ENCODE measurements at places on chromosomes 3 and 15. TPM values are rescaled to one million over a fixed set of nuclear protein-coding genes. Genes with fewer than 3 reads are reported as not detected.

DNA sequence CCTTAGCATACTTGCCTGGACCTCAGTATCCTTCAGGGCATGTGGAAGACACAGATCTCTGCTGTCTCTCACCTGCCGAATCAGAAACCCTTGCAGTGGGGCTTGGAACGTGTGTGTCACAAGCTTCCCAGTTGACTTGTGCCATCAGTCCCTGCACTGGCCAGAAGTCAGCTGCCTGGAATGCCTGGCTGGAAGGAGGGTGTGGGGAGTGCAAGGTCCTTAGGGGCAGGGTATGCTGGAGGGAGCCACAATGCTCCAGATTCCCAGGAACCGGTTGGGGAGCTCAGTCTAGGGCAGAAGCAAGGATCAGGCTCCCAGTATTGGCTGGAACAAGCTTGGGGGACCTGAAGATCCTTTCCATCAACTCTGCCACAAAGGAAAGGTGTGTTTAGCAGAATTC is 27.1 kb downstream of the SPSB4 start:
- no peaks in the 10 kb centered on the region for H3K36me3 ChIP-seq
- no peaks in the 10 kb centered on the region for H3K4me1 ChIP-seq
- H3K4me3 ChIP-seq, result no peak overlapping the region
- no peak overlapping the region for H3K27ac ChIP-seq
- DNase-seq, result no peak
- no peaks in the 10 kb centered on the region for H3K27me3 ChIP-seq

DNA sequence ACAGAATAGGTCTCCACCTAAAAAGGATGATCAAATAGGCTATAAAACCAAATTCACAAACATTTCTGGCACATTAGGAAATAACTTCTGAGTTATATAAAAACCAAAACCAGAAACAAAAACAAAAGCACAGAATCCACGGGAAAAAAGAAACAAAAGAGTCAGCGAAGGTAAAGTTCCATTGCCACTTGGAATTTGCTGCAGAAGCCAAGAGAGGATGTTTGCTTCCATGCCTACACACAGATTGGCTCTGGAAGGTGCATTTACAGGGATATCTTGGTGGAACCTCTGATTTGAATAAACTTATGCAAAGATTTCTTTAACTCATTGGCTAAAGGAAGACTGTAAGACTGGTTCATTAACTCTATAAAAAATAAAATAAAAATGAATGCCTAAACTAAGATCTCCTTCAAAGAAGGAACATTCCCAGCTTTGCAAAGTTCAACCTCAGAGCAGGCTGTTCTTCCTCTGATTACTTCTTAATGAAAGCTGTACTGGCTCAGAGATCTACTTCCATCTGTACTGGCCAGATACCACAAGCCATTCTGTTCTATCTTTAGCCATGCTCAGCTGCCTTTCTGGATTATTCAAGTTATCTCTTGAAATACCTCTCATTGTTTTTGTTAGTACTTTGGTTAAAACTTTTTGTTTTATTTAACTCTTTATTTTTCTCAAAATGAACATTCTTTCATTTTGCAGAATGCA is 537.5 kb upstream of the CCDC54 start:
- no peaks in the 10 kb centered on the region for H3K27me3 ChIP-seq
- no peak overlapping the region for H3K27ac ChIP-seq
- no peaks in the 10 kb centered on the region for H3K36me3 ChIP-seq
- no peak for DNase-seq
- no peak overlapping the region for H3K4me3 ChIP-seq

DNA sequence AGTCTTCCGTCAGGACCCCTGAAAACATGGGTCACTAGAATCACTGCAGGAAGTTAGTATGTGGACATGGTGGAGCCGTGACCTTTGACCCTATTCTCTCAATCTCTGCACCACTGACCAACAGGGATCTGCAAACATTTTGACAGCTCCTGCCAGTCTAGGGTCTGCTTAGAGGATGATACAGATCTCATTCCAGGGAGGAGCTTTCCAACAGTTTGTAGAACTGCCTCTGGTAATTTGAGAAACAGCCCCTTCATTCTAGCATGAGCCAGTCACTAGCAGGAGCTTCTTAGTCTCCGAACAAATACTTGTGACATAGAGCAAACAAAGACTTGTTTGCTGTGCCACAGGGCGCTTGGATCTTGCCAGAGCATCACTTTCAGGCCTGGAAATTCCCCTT is 270.3 kb upstream of the CFAP20DC start:
- no peaks in the 10 kb centered on the region for H3K36me3 ChIP-seq
- no peaks in the 10 kb centered on the region for H3K27me3 ChIP-seq
- no peak for DNase-seq
- H3K4me1 ChIP-seq, result peaks cover 5% of the 10 kb centered on the region
- no peak overlapping the region for H3K27ac ChIP-seq

DNA sequence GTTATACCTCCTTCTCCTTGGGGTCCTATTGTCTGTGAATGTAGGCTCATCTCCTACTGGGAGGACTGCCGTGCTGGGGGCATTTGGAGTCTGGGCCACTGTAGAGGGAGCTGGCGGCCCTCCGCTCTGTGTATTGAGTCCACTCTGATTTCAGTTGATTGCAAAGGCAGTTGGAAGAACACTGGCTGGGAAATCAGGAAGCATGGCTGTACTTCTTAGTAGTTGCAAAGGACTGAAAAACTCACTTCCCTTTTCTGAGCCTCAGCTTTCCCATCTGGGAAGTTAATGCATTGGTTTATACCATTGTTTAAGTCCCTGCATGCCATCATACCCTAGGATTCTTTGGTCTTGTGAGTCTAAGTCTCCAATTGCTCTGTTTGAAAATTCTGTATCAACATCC is 46.7 kb downstream of the TMED3 start:
- H3K4me3 ChIP-seq, result no peak overlapping the region
- DNase-seq, result no peak
- no peaks in the 10 kb centered on the region for H3K4me1 ChIP-seq
- no peaks in the 10 kb centered on the region for H3K27me3 ChIP-seq
- no peak overlapping the region for H3K27ac ChIP-seq

GRCh38 chr15:35260941-35261340 is 175.8 kb upstream of the NANOGP8 start:
- H3K36me3 ChIP-seq, result no peaks in the 10 kb centered on the region
- no peaks in the 10 kb centered on the region for H3K4me1 ChIP-seq
- H3K27me3 ChIP-seq, result no peaks in the 10 kb centered on the region

- peaks cover 33% of the 10 kb centered on the region for H3K36me3 ChIP-seq
- no peak overlapping the region for H3K4me3 ChIP-seq
- H3K27ac ChIP-seq, result no peak overlapping the region
- peaks cover 13% of the 10 kb centered on the region for H3K4me1 ChIP-seq
- H3K27me3 ChIP-seq, result no peaks in the 10 kb centered on the region
- DNase-seq, result no peak
Observed at GRCh38 chr15:56659197-56659596, 74.1 kb downstream of the ZNF280D start.

DNA sequence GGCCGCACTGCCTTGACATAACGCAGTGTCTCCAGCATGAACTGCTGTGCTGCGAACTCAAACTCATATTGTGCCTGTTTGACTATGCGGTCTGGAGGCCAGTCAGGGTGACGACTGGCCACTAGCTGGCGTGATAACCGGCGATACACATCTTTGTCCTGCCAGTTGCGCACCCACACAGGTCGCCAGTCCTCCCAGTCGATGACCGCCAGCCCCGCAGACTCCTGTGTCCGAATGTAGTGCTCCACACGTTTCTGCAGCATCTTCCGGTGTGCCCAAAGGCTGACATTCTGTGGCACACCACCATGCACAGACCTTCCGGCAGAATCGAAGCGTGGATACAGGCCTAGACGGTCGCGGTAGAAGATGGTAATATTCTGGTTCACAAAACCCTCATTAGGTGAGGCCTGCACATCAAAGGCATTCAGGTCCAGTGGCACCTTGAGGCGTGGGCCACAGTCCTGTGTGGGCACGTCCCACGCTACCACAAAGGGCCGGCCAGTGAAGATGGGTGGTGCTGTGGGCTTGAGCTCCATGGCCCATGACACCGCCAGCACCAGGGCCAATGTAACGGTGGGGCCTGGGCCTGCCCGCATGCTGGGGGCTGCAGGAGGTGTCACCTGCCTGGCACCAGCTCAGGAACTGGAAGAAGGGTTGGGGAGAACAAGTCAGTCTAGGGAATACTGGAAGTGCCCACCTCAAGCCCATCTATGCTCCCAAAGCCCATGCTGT is 2.5 kb downstream of the HYAL2 start:
- H3K27me3 ChIP-seq, result no peaks in the 10 kb centered on the region

- H3K4me3 ChIP-seq, result peak overlapping the region; percentile 78
- H3K4me1 ChIP-seq, result peaks cover 22% of the 10 kb centered on the region
- peak; percentile 88 for DNase-seq
- H3K27ac ChIP-seq, result peak overlapping the region; percentile 88
- no peaks in the 10 kb centered on the region for H3K36me3 ChIP-seq
Observed at GRCh38 chr3:186772701-186773417, 10.5 kb upstream of the EIF4A2 start.

GRCh38 chr3:142337994-142338393 is 109.8 kb downstream of the XRN1 start:
- DNase-seq, result no peak
- H3K27ac ChIP-seq, result no peak overlapping the region
- H3K4me3 ChIP-seq, result no peak overlapping the region
- H3K27me3 ChIP-seq, result no peaks in the 10 kb centered on the region

- peak overlapping the region; percentile 98 for H3K27ac ChIP-seq
- peaks cover 4% of the 10 kb centered on the region for H3K27me3 ChIP-seq
- H3K36me3 ChIP-seq, result peaks cover 39% of the 10 kb centered on the region
- peak; percentile 93 for DNase-seq
- peak overlapping the region; percentile 82 for H3K4me3 ChIP-seq
Observed at GRCh38 chr3:46368569-46368968, 2.2 kb upstream of the CCR5 start.

DNA sequence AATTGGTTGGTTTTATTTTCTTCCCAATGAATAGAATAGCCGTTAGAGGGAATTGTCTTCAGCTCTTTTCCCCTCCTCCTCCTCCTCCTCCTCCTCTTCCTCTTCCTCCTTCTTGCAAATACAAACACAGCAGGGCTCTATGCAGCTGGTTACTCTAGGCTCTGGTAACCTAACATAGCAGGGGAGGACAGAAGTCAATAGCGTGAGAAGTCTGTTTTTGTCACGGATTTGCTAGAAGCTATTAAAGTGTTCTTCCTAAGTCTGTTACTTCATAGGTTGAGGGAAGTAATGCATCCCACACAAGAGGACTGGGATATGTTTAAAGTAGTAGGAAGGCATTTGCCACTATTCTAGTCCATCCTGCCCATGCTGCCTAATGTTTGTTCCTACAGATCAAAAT is 374.7 kb upstream of the TPRG1 start:
- H3K4me1 ChIP-seq, result no peaks in the 10 kb centered on the region
- no peak overlapping the region for H3K27ac ChIP-seq
- peaks cover 1% of the 10 kb centered on the region for H3K36me3 ChIP-seq
- H3K27me3 ChIP-seq, result no peaks in the 10 kb centered on the region
- DNase-seq, result no peak
- H3K4me3 ChIP-seq, result no peak overlapping the region

DNA sequence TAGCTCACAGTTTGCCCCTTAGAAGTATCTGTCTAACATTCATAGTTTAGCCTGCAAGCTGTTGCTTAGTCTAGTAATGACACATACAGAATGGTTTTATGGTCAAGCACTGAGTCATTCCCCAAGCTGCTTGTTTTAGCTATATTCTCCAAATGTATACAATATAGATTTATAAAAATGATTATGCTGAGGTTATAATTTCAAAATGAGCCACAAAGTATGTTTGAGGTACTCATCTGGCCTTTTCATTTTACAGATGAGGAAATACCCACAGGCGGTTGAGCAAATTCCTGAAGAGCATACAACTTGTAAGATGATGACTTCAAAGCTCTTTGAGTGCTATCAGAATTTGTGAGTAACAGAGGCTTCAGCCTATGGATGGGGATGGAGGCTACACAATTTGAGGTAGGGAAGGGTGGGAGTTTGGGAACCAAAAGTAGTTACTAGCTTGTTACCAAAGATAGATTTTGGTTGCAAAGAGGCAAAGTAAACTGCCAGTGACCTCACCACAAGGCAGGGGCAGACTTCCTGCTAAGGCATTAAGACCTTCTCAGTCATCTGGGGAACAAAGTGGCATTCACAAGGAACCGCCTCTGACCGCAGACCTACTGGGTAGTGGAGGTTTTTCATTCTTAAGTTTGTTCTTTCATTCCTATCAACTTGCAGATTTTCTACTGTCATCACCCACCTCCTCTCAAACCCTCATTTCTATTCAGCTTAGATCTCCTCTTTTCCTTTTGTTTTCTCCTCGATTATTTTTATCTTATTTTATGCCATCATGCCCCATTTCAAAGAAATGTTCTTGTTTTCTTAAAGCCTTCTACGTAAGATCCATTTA is 257.2 kb upstream of the NECTIN3 start:
- H3K27ac ChIP-seq, result peak overlapping the region; percentile 82
- peaks cover 26% of the 10 kb centered on the region for H3K4me1 ChIP-seq
- peaks cover 8% of the 10 kb centered on the region for H3K27me3 ChIP-seq
- peaks cover 17% of the 10 kb centered on the region for H3K36me3 ChIP-seq
- peak; percentile 94 for DNase-seq

DNA sequence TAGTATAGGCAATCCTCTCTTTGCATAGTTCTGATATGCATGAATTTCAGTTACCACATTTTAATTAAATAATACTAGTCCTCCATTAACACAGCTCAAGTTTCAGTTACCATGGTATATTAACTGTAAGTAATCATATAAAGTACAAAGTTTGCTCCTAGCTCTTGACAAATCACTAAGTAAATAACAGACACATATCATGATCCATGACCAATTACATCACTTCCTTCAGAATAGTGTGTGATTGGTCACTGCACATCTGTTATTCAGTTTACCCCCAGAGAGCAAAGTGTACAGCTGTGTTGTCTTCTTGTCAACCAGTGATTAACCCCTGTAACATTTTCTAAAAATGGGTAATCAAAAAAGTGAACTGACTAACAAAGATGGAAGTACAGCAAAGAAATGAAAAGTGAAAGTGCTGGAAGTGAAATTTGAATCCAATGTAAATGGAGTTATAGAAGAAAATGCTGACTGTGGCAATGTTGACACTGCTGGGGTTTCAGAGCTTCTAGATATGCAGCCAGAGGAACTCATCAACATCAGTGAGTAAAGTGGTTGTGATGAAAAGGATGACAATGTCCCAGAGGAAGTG is 30.2 kb upstream of the LEKR1 start:
- H3K36me3 ChIP-seq, result peaks cover 39% of the 10 kb centered on the region
- no peak overlapping the region for H3K4me3 ChIP-seq
- H3K27ac ChIP-seq, result no peak overlapping the region
- H3K4me1 ChIP-seq, result peaks cover 30% of the 10 kb centered on the region
- DNase-seq, result no peak

The CDCP1 gene
- 5.3 TPM for total RNA-seq

The TGM4 gene
- total RNA-seq, result not detected

The NCEH1 gene
- 8.8 TPM for total RNA-seq

The PAK2 gene
- total RNA-seq, result 118 TPM

The PDIA5 gene
- total RNA-seq, result 9.4 TPM

The KBTBD8 gene
- 19.2 TPM for total RNA-seq

The ADAMTS9 gene
- total RNA-seq, result not detected

The FGF7 gene
- not detected for total RNA-seq

The VIPR1 gene
- 0.14 TPM for total RNA-seq

The ARL14 gene
- total RNA-seq, result not detected

The SCAANT1 gene
- 1.3 TPM for total RNA-seq
